ENCODE measurements at places on chromosomes 6 and 20.
A peak's percentile ranks its signal among the peaks of the same experiment; 100 is the strongest.

- DNase-seq, result no peak
Observed at GRCh38 chr6:1527073-1527457, 82.7 kb upstream of the FOXC1 start.

- no peak for DNase-seq
Observed at GRCh38 chr6:108904741-108905140, 56.5 kb downstream of the ARMC2 start.

GRCh38 chr6:46648869-46649492 is 3.6 kb downstream of the CYP39A1 start:
- DNase-seq, result no peak

DNA sequence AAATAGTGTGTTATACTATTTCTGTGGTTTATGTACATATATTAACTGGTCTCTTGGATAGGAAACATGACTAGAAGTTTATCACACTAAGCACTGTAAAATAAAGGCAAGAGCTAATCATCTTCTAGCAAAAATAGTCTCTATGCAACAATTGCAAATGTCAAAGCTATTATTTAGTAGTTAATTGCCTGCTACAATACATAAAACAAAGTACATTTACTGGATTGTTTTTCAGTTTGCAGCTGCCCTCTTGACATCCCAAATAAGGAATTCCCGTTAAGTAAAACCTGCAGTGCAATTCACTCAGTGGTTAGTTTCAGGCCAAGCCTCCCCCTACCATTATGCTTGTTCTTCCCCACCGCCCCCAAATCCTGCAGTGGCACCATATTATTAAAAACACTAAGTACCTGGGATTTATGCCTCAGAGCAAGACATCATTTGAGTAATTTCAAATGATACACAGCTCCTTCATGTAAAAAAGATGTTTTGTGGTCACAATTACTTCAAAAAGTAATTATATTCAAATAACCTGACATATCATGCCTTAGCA is 1.6 kb upstream of the ATP5F1E start:
- DNase-seq, result no peak

GRCh38 chr20:833121-833449 is 430 bp upstream of the FAM110A start:
- DNase-seq, result no peak

- no peak for DNase-seq
Observed at GRCh38 chr6:53960311-53960710, 150.9 kb upstream of the MLIP start.

DNA sequence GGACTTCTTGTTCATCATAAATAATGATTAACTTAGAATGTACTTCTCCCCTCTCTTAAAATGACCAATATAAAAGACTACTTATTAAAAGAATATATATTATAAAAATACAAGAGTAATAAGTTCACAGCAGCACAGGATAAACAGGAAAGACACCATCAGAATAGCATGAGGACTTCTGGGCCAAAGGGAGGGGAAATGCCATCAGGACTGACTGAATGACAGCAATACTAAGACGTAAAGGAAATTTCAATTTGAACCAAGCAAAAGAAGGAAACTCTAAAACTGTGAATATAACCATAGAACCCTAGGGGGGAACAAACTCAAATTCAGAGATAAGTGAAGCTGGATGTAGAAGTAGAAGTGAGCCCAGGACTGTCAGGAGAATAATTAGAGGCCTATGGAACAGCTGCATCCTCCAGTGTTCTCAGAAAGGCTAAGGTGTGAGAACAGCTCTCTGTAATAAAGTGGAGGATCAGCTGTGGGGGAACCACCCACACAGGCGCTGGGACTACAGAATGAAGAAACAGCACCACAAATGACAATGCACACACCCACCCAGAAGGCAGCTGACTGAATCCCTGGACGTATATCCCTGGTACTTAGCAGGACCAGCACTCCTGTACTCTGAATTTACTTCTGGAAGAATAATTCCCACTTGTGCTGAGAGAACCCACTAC is 37.8 kb downstream of the ZHX3 start:
- no peak for DNase-seq

DNA sequence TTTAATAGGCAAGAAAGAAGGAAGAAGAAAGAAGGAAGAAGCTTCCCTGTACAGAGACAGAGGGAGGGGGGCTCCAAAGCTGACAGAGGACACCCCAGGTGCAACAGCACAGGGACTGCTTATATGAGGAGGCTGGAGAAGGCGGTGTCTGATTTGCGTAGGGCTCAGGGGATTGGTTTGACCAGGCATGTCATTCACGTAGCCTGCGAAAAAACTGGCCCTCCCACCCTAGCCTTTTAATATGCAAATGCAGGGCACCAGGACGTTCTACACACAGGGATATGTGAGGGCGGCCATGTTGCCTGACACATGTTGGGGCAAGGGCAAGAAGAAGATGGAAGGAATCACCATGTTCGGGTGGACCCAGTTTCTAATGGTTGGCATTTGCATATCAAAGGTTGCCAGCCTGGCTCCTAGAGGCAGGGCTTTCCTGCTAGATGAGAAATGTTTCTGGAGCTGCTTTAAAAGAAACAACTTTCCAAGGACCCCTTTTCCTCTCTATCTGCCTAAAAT is 305.4 kb upstream of the CDYL start:
- DNase-seq, result no peak

GRCh38 chr6:16852671-16853070 is 91.4 kb upstream of the ATXN1 start:
- no peak for DNase-seq

DNA sequence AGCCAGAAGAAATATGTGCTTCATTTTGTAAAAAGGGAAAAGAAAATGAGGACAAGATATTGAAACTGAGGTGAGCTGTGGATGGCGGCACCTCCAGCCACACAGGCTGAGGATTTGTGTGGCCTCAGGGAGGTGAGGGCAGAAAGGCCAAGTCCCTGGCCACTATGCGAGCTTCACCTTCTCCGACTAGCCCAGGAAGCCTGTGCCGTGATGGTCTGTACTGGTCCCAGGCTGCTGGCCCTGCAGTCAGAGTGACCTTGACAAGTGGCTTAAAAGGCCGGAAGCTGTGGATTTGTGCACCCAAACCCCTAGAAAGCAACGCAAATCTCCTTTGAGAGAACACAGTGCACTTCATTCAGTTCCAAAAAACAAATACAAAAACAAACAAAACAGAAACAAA is 48.1 kb downstream of the WDR27 start:
- DNase-seq, result no peak

- DNase-seq, result no peak
Observed at GRCh38 chr6:8468552-8469356, 33.4 kb upstream of the SLC35B3 start.

- no peak for DNase-seq
Observed at GRCh38 chr6:39273406-39273821, 40.8 kb downstream of the KCNK17 start.

- DNase-seq, result peak; percentile 42
Observed at GRCh38 chr6:99330159-99330558, 19.3 kb downstream of the FAXC start.

DNA sequence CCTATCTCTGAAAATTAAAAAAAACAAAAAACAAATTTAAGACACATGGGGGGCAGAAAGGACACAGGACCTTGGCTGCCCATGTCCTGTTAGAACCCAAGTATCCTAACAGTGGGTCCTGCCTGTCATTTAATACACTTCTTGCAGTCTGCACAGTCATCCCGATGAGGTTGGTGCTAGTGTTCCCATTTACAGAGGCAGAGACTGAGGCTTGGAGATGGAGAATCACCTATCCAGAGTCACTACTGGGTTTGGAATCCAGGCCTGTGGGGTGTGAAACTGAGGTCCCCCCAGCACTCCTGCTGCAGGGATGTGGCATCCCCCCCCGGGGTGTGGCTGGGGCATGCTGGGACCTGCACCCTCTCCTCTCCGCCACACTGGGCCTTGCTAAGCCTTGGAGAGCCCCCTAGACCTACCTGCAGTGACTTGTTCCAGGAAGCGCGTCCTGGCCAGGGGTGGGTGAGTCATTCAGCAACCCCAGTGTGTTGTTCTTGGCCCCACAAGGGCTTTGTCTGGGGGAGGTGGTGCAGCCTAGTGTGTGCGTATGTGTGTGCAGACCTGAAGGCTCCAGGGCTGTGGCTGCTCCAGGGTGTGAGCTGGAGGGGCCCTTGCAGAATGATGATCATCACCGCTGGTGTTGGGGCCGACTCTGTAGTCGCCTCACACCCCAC is 49.7 kb downstream of the BCAS4 start:
- peak; percentile 27 for DNase-seq

DNA sequence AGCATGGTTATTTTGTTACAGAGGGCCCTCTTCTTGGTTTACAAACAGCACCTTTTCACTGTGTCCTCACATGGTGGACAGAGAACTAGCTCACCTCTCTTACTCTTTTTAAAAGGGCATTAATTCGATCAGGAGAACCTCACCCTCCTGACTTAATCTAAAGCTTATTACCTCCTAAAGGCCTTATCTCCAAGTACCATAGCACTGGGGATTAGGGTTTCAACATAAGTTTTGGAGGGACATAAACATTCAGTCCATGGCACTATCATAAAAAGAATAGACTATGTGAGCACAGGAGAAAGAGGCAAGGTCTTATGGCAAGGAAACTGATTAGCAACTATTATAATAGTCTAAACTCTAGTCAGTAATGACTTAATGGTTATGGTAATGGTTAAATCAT is 736.2 kb upstream of the ADGRB3 start:
- DNase-seq, result no peak

- no peak for DNase-seq
Observed at GRCh38 chr6:135464634-135465033, 32.9 kb downstream of the AHI1 start.

- DNase-seq, result no peak
Observed at GRCh38 chr6:21135484-21136013, 458.0 kb upstream of the SOX4 start.

DNA sequence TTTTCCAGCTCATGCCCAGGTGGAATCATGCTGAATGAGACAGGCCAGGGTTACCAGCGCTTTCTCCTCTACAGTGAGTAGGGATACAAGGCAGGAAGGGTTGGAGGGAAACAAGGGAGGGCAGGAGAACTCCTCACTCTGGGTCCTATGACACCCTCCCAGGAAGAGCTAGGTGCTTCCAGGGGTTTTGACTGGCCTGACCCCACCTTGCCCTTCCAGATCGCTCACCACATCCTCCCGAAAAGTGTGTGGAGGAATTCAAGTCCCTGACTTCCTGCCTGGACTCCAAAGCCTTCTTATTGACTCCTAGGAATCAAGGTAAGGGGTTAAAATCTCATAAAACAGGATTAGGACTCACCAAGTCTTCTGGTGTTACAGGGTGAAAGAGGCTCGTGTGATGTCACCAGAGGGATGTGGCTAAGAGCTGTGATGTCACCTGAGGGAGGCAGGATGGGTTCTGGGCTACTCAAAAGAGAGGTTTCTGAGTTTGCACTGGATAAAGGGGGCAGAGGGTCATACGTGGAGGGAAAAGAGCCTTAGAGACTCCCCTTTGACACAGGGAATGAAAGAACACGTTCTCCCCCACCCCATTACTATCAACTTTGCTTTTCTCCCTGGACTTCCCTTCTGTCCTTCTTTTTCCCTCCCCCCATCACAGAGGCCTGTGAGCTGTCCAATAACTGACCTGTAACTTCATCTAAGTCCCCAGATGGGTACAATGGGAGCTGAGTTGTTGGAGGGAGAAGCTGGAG is 1.9 kb downstream of the APOM start:
- no peak for DNase-seq

- DNase-seq, result no peak
Observed at GRCh38 chr20:46709459-46710152, at the start of gene SLC2A10. Gene SLC2A10, plus strand, starts transcription at chr20:46709649. Its CDS starts 88 bp downstream, at chr20:46709737.
